Cortex of kidney (tissue), 1 donor: ENCODE measurements at places on chromosomes 2 and 18.

DNA sequence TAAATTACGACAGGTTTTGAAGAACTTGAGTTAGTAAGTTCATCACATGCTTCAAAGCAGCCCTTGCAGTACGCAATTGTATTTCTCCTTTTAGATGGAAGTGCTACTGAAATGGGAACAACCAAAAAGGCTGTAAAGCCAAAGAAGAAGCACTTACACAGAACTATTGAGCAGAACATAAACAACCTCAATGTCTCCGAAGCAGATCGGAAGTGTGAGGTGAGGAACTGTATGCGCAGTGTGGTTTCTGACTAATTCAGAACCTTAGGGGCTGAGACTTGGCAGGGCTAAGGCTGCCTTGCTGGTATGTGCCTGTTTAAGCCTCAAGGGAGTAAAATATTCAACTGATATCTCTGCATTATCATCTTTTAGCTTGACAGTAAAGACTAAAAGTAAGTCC lies 8.4 kb downstream of the NCAPH start:
- DNase-seq, result no peak

DNA sequence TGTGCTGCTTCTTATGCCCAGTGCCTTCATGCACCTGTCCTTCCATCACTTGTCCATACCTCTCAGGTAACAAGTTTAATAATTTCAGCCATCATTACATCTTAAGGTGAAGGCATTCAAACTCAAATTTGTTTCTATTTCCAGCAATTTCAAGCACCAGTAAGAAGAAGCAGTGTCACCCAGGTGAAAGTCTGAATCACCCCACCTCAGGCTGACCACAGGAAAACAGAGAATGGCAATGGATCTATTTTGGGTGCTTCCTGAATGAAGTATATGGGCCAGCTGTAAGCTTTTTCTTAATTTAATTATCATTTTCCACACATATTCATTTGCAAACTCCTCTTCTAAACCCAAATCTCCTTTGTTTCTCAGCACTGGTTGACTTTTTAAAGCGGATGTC lies 372.7 kb upstream of the SOX11 start:
- DNase-seq, result no peak

- no peak for DNase-seq
These were observed 435.9 kb downstream of the TSN start for GRCh38 chr2:122191331-122191730.

GRCh38 chr2:150392614-150393013 lies 94.9 kb downstream of the RND3 start:
- no peak for DNase-seq

DNA sequence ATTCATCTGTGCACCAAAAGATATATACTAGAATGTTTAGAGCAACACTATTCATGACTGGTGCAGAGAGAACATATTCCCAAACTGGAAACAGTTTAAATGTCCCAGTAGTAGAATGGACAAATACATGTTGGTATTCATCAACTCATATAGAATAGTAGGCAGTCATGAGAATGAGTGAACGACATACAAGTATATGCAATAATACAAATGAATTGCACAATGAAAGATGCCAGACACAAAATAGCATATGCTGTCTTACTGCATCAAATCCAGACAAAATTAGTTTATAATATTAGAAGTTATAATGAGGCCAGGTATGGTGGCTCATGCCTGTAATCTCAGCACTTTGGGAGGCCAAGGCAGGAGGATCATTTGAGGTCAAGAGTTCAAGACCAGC lies 8.3 kb upstream of the PRKAG3 start:
- DNase-seq, result no peak

DNA sequence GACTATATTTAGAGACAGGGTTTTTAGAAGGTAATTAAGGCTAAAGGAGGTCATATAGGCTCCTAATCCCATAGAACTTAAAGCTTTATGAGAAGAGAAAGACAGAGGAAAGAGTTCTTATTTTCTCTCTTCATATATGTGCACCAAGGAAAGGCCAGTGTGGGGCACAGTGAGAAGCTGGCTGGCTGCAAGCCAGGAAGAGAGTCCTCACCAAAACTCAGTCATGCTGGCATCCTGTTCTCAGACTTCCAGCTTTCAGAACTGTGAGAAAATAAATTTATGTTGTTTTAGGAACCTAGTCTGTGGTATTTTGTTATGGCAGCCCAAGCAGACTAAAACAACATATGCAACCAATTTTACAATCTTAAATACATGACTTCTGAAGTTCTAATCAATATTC lies 31.5 kb upstream of the ATIC start:
- no peak for DNase-seq

GRCh38 chr2:142786918-142787702 lies 90.4 kb upstream of the KYNU start:
- DNase-seq, result no peak
